ENCODE measurements at places on chromosomes 12 and 14.

DNA sequence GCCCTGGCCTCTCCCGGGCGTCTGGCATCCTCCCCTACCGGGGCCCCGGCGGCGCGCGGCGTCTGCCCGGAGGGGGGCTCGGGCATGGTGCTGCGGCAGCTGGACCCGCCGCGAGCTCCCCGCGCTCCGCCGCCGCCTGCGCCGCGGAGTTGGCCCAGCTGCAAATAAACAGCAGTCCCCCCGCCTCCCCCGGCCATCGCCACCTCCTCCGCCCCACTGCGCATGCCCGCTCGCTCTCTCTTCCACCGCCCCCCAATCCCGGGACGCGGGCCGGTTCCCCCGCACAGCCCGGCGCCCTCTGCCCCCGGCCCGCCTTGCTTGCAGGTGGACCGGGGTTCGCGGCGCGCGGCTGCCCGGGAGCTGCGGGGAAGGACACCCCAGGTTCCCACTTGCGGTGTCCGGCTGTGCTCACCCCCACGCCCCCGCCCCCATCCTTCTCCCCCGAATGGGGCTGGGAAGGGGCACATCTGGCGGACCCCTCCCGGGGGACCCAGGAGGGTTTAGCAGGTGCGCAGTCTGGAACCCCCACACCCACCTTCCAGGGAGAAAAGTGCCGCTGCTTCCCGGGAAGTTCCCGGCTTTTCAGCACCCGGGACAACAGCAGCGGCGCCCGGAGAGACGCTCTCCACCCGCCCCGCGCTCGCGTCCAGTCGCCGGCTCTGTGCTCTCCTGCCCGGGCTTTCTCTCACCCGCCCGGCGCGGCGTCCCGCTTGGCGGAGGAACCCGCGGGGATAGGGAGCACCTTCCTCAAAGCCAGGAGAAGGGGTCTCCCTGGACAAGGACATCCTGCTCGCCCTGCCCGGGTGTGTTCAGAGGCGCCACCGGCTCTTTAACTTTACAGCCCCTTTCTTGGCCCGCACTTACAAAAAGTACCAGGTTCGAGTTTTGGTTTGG, at the start of gene TMTC1:
Gene TMTC1 (minus strand): TSS at position 170 of the 894 bp plus-strand sequence. CDS start 191 bp downstream, outside the sequence.
- no peak for DNase-seq

GRCh38 chr12:98371419-98371818, 144.0 kb upstream of the TMPO start:
- DNase-seq: no peak

GRCh38 chr12:9909724-9910123, 22.4 kb downstream of the CLEC2A start:
- DNase-seq: no peak

GRCh38 chr14:77130386-77130785, 11.2 kb downstream of the ZDHHC22 start:
- DNase-seq: no peak

DNA sequence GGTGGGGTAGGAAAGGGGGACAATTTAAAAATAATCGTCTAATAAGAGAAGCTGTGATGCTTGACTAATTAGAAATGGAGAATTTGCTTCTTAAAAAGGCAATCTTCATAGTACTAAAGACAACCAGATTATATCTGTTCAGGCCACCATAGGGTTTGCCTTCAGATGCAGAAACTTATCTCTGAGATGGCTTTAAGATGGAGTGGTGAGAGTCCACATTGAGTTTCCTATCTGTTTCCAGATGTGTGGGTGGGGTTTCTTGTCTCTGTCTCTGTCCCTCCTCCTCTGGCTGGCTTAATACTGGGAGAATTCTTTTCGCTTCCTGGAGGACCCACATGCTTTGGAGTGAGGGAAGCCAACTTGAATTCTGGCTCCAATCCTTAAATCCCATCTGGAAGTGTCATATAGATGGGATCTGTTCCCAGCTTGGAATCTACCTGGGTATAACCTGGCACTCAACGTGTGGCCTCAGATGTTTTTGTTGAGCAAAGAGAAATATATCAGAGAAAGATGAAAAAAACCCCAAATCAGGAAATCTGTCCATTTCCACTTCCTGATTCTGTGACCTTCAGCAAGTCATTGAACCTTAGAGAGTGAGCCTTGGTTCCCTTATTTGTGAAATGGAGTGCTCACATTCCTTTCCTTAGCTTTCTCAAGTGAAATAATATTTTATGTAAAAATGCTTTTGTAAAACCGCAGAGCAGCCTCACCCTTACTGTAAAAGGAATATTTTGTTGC, 66.4 kb downstream of the CHST11 start:
- DNase-seq: no peak

DNA sequence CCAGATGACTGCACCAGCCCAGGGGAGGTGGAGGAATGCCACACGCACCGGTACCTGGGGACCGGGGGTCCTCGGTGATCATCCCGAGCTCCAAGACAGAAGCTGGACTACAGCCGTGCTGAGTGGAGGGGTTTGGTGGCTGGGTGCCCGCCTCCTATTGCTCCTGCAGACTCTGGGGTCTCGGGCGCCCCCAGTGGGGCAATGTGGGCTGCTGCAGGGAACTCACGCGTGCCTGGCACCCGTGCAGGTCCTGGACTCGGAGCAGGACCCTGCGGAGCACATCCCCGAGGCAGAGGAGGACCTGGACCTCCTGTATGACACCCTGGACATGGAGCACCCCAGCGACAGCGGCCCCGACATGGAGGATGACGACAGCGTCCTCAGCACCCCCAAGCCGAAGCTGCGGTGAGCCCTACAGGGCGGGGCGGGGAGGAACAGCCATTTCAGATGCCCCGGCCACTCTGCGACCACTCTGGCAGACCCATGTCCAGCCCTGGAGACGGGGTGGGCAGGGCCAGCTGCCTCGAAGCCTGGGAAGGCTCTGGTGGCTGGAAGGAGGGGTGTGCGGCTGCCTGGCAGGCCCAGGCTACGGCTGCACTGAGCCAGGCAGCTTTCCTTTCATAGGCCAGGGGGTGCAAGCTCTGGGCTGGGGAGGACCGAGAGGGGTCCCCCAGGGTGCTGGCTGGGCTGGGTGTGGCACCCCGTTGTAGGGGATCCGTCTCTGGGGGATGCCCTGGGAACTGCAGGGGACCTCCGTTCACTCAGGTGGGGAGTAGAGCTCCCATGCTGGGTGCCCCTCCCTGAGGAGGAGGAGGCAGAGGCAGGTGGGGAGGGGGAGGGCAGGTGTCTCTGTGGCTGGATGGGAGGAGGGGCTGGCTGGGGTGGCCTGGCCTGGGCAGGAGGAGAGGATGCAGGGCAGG, 21.6 kb upstream of the TEX22 start:
- DNase-seq: no peak

DNA sequence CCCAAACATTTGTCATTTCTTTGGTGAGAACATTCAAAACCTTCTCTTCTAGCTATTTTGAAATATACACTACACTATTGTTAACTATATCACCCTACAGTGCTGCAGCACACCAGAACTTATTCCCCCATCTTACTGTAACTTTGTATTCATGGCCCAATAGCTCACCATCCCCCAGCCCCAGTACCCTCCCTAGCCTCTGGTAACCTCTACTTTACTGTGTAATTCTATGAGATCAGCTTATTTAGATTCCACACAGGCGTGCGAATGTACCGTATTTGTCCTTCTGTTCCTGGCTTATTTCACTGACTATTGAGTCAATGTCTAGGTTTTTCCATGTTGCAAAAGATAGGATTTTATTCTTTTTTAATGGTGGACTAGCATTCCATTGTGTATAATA, 469.0 kb downstream of the TMEM132D start:
- no peak for DNase-seq

GRCh38 chr14:69424149-69424923, 25.8 kb downstream of the SLC39A9 start:
- no peak for DNase-seq

GRCh38 chr12:52929538-52929937, 19.4 kb upstream of the KRT18 start:
- no peak for DNase-seq

GRCh38 chr14:104451474-104451873, 128.1 kb upstream of the C14orf180 start:
- DNase-seq: no peak

DNA sequence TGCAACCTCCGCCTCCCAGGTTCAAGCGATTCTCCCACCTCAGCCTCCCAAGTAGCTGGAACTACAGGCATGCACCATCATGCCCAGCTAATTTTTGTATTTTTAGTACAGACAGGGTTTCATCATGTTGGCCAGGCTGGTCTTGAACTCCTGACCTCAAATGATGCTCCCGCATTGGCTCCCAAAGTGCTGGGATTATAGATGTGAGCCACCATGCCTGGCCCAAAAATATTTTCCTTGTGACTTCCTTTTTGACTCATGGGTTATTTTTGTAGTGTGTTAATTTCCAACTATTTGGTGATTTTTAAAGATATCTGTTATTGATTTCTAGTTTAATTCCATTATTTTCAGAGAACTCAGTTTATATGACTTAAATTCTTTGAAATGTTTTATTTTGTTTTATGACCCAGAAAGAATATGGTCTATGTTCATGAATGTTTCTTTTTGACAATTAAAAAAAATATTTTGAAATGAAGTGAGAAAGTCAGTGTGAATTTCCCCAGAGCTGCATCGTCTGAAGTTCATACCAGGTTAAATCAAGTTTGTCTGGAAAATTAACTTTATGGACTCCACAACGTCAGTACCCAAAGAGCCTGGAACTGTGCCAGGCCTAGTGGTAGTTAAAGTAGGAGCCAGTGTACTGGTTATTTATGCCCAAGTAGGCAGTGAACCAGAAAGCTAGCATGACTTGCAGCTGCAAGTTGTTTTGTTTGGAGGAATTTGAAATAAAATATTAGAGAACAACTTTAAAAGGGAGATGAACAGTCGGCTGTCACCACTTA, 2.8 kb upstream of the CDKL1 start:
- no peak for DNase-seq

DNA sequence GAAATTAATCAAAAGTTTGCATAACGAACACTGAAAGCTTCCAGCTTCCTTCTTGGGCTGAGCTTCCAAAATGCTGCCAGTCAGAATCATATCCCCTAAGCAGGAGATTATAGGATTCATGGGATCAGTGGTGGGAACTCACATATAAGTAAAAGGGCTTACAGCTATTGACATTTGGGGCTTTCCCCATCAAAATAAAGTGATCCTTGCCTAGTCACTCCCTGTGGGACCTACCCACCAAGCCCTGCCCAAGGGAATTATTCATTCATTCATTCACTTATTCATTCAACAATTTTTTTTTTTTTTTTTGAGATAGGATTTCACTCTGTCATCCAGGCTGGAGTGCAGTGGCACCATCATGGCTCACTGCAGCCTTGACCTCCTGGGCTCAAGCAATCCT, 47.5 kb upstream of the NR1H4 start:
- DNase-seq: no peak

GRCh38 chr12:102347811-102348210, 132.6 kb downstream of the IGF1 start:
- DNase-seq: no peak

- DNase-seq: peak; percentile 40
These were observed 29.1 kb downstream of the NFYB start for GRCh38 chr12:104108755-104109445.

DNA sequence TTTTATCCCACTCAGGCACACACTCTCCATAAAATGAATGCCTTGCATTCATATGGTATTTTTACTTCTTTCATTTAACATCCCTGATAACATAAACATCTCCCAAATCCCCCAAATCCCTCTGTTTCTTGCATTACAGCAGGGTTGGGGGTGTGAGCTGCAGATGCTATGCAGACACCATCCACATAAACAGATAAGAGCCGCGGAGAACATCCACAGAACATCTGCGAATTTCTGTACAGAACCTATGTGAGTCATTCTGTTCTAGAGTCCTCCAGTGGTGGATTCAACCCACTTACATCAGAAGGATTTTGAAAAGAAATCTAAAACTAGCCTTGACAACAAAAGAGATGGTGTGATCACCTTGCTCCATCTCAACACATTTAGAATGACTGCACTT, 20.3 kb downstream of the FBLN5 start:
- no peak for DNase-seq

DNA sequence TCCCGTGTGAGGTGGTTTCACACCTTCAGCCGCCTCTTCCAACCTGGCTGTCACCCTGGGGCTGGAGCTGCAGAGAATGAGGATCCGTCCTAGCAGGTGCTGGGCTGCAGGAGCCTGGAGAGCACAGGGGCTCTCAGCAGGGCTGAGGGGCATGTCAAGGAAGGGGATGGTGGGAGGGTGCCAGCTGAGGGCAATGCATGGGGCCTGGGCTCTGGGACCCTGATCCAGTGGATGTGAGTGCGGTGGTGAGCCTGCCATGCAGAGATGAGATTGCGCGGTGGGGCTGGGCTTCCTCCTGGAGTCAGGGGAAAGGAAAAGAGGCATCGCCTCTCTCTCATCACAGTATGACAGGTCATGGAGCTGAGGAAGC, 31.5 kb downstream of the ANAPC7 start:
- DNase-seq: no peak

DNA sequence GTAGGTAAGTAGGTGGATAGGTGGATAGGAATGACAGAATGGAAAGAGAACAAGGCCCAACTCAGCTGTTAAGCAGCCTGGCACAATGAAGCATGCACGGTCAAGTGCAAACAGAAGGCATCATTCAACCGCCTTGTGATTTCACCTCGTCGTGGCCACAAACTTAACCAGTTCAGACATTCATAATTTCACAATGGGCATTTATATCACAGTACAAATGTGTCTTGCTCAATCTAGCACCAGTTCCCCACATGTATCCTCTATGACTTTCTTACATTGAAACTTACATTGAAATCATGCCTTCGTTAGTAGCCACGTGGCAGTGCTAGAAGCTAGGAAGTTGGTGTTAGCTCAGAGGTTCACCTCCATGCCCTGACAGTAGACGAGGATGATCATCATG, 207.5 kb downstream of the ETV6 start:
- no peak for DNase-seq

GRCh38 chr12:51406859-51407258, 15.7 kb upstream of the GALNT6 start:
- no peak for DNase-seq

GRCh38 chr12:91155990-91156389, 26.6 kb downstream of the DCN start:
- no peak for DNase-seq

- no peak for DNase-seq
These were observed 2.2 kb upstream of the C1S start for GRCh38 chr12:7058163-7058845.

DNA sequence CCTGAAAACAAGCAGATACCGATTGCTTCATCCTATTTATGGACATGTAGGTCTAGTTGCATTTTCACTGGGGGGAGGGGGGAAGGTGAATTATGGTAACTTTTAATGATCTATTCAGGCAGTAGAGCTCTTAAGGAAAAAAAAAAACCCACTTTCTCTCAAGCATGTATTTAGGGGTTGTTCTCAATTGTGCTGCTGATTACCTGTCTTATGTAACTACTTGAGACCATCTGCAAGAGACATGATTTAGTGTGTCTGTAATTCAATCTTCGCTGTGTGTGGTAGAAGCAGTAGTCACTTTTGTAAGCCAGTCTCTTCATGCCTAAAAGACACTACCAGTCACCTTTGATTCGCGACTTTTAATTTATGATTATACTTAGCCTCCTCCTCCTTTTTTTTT, 8.9 kb downstream of the CALM1 start:
- no peak for DNase-seq

- no peak for DNase-seq
These were observed 81.0 kb upstream of the CCDC196 start for GRCh38 chr14:66405158-66405557.
